ENCODE measurements at places on chromosomes 3 and 15.

GRCh38 chr3:32492684-32493436 is 9.8 kb downstream of the CMTM6 start:
- no peak for DNase-seq

DNA sequence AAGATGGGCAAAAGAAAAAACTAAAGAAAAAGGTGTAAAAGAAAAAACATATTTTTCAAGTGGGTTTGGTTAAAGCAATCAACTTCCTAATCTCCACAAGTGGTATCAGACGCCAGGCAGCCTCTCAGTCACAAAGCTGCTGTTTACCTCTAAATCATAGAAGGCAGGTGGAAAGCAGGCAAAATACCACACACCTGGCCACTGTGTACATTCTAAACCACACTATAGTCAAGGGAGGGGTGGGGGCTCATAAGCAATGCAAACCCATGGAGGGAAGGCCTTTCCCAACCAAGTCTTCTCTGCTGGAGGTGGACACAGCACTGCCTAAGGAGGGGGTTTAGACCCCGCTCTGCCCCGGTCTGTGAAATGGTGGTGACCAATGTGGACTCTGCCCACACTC is 50.4 kb downstream of the MCF2L2 start:
- DNase-seq = no peak

- no peak for DNase-seq
These were observed 73.6 kb upstream of the TCF12 start for GRCh38 chr15:56844892-56845291.

DNA sequence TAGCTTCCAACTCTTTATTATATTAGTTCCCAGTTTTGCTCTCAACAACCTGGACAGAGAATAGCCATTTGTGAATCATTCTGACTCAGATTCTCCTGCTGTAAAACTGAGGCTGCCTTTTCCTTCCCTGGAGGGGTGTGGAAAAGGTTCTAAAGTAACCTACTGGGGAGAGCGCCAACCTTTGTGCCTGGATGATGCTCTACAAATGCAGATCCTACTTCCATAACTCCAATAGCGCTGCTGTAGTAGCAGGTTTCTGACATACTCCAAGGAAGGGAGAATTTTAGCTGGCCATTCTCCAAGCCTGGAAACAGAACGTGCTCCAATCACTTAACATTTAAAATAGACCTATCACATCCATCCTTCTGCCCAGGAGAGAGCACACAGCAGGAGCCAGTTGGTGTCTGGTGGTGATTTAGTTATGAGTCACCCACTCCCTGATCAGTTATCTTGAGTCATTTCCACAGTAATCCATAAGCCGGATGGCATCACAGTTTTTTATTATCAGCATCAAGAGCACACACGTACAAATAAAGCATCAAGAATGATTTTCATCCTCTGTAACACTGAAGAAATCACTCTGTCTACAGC is 38.3 kb downstream of the MYH15 start:
- DNase-seq = no peak

GRCh38 chr3:136330900-136331299 is 80.8 kb downstream of the PCCB start:
- no peak for DNase-seq

DNA sequence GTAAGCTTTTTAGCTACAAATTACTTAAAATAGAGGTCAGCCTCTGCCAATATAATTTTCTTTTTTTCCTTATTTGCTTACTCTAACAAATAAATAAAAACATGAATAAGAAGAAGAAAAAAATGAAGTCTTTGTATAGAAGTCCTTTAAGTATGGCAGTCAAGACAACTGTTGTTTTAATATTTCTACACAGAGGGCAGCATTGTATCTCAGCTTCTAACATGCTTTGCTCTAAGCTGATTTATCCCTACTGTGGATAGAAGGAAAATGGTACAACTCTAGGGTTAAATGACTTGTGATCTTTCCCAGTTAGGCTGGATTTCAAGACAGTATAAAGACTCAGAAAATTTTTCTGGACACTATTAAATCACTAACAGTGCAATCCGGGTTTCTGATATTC is 104.3 kb upstream of the MEIS2 start:
- DNase-seq = no peak

GRCh38 chr3:187398955-187399354 is 30.8 kb downstream of the RTP4 start:
- no peak for DNase-seq

DNA sequence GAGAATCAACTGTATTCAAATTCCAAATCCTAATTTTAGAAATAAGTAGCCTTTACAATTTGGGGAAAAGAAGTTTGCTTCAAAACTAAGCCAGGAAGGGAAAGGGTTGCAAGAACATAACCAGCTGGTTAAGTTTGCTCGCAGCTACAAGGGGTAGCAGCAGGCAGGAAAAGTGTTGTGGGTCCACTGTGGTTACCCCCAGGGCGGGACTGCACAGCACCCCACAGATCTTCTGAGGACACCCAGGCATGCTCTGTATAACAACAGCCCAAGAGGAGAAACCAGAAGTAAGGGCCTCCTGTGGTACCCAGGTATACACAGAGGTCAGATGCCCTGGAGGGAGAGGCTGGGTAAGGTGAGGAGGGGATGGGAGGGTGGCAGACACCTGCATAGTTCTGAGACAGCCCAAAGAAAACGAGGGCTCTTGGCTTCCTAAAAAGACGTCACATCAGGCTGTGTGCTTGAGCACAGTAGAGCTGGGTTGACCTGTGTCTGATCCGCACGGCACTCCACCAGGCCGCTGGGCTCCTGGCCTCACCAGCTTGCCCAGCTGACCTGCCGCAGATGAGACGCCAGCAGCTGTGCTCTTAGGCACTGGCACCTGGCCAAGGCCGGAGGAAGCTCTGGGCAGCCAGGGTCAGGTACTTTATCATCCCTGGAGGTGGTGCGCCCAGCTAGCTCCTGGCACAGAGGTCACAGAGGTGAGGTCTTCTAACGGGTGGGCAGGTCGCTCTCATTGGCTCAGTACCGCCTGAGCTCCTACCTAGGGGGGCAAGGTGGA is 81.8 kb upstream of the SNRPA1 start:
- no peak for DNase-seq

DNA sequence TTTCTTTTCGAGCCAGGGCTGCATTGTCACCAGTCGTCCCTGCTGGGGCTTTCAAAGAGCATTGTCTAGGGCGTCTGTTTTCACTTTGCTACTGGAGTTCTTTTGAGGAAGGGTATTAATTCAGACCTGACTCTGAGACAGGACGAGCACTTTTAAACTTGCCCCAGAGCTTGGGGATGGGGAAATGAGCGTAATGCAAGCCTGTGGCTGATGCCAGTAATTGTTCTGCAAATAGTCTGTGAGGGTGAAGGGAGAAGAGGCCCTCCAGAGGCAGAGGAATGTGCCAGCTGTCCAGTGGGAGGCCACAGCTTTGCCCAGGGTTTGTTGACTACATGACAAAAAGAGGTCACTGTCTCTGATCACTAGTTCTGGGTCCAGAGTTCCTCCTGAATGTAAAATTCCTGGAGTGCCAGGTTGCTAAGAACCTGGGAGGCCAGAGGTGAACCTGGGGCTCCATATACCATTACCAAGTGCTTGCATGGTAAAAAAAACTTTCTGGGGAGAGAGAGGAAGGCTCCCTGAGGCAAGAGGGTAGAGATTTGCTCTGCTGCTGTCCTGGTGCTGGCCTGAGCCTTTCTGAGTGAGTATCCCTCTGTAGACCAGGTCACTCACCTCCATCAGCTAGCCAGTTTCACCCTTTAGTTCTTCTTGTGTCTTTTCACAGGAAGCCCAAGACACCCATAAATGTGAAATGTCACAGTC is 14.8 kb downstream of the EEFSEC start:
- no peak for DNase-seq

GRCh38 chr3:71926262-71926600 is 141.3 kb upstream of the PROK2 start:
- DNase-seq = no peak

DNA sequence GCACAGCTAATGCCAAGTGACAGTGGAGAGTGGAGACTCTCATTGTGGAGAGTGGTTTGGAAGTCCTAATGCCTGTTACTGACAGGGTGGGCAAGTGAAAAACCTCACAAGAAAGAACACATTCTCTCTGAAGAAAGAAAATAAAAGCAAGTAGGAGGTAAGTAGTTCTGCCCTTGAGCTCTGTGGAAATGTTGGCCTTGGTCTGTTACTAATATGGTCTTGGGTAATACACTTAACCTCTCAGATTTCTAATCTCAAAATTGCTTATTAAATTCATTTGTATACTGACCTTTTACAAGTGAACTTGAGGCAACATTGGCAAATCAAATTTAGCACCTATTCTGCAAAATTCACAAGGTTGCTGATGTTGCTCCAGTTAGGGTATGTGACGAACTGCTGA is 291.6 kb upstream of the CBLB start:
- no peak for DNase-seq

DNA sequence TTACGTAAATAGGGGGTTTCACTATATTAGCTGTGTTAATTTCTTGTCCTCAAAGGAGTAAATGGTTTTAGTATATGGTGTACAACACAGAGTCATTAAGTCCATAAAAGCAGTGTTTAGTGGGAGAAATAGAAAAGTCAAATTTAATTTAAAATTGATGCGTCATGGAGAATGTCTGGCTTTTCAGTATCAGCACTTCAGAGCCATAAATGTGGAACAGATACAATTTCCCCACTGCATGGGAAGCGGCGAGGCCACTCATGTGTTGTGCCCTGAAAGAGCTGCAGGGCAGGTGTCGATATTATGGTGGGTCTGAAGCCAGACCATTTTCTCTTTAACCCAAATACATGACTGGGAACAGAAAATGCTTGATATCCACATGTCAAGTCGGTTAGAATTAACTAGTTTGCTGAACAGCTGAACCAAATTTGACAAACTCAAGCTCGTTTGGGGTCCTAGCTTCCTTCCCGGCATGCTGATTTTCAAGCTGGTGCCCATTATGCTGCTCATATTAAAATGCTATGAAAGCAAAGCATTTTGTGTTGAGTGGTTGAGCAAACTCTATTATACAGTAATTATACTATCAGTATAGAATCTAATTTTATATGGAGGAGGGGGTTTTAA is 364.6 kb upstream of the TBL1XR1 start:
- DNase-seq = no peak

All from T-helper 9 cell (primary cell).